ENCODE measurements at places on chromosomes 6 and 20.

- H3K27me3 ChIP-seq: no peaks in the 10 kb centered on the region
- no peaks in the 10 kb centered on the region for H3K4me1 ChIP-seq
- DNase-seq: no peak
- no peak overlapping the region for H3K27ac ChIP-seq
Measured at GRCh38 chr6:492816-493414, 101.4 kb downstream of the IRF4 start.

DNA sequence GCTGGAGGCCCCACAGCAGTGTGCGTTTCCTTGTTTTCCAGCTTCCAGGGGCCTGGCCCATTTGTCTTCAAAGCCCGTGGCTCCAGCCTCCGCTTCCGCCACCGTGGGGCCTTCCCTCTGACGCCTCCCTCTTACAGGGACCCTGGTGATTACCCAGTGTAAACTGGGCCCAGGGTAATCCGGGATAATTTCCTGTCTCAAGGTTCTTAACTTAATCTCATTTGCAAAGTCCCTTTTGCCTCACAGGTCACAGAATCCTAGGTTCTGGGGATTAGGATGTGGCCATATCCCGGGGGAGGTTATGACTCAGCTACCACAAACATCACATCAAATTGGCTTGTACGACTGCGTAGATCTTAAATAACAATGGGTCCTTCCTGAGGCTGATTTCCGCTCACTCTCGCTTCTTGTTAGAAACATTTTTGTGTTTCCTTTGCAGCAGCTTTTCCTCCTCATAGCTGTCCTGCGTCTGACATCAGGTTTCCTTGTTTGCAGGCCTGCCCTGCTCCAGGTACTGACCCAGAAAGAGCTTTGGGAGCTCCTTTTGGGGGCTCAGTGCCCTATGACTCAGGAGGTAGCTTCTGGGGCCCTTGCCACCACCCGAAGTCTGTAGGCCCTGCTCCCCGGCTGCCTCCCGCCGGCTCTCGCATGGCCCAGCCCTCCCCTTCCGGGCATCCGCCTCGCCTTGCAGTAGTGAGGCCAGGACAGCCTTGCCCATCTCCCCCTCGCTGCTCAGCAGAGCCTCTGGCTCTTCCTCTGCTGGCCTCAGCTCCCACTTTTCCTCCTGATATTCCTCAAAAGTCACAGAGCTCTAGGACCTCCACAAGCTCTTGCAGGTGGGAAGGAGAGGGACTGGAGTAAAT is 100.5 kb downstream of the ERMARD start:
- H3K27ac ChIP-seq: no peak overlapping the region
- no peaks in the 10 kb centered on the region for H3K4me1 ChIP-seq
- H3K27me3 ChIP-seq: no peaks in the 10 kb centered on the region
- H3K36me3 ChIP-seq: no peaks in the 10 kb centered on the region
- H3K4me3 ChIP-seq: no peak overlapping the region

GRCh38 chr20:609371-609964 is 641 bp downstream of the TCF15 start:
- DNase-seq: no peak
- H3K36me3 ChIP-seq: no peaks in the 10 kb centered on the region
- no peak overlapping the region for H3K27ac ChIP-seq
- H3K4me1 ChIP-seq: no peaks in the 10 kb centered on the region

GRCh38 chr6:41732591-41733359 is 2.6 kb downstream of the TFEB start:
- H3K36me3 ChIP-seq: no peaks in the 10 kb centered on the region
- H3K27me3 ChIP-seq: no peaks in the 10 kb centered on the region
- H3K27ac ChIP-seq: peak overlapping the region; percentile 77
- no peak for DNase-seq
- H3K4me1 ChIP-seq: peaks cover 14% of the 10 kb centered on the region

GRCh38 chr20:48788486-48789072 is 39.2 kb downstream of the PREX1 start:
- H3K4me1 ChIP-seq: peaks cover 10% of the 10 kb centered on the region
- H3K4me3 ChIP-seq: no peak overlapping the region
- no peaks in the 10 kb centered on the region for H3K36me3 ChIP-seq
- DNase-seq: no peak
- no peak overlapping the region for H3K27ac ChIP-seq
- no peaks in the 10 kb centered on the region for H3K27me3 ChIP-seq

DNA sequence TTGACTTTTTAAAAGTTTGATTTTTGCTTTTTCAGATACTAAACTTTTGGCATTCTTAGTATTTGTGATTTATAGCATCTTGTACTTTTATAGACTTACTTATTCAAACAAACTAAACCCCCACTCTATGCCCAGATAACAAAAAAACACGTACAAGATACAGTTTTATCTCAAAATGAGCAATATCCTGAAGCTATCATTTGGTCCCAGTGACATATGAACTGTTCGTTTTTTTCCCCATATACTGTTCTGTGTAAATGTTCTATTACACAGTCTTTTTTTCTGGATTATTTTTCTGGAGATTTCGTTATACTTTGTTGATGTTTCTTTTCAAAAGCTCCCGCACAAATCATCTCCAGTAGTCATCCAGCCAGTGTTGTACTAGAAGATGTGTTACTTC is 27.3 kb upstream of the SERINC3 start:
- no peak for DNase-seq
- no peaks in the 10 kb centered on the region for H3K27me3 ChIP-seq
- no peak overlapping the region for H3K4me3 ChIP-seq
- H3K4me1 ChIP-seq: peaks cover 42% of the 10 kb centered on the region
- H3K36me3 ChIP-seq: no peaks in the 10 kb centered on the region

DNA sequence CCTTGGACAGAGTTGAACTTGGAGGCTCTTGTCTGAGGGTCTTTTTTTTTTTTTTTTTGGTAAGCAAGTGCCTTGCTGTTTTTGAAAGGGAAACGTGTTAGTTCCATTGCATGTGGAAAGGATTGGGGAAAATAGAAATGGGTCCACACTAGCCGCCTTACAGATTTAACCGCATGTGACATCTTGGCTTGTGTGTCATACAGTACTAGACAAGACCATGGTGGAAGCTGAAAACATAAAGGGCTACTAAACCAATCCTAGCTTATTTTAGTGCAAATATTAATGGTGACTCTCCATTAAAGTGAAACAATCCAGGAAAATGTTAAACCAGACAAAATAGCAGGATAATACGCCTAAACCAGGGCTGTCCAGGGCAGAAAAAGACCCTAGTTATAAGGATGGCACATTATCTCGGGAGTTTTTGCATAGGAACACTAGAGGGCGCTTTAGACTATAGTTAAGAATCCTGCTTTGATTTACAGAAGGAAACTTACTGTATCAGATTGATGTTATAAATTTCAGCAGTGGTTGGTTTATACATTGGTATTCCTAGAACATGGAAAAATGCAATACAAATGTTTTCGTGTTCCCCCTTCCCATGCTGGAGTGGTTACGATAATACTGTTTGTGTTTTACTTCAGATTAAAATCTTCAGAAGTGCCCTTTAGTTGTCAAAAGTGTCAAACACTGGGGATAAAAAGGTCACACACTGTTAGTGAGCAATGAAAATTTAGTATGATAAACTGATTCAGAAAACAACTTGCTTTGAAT is 59.8 kb upstream of the DEK start:
- H3K4me3 ChIP-seq: no peak overlapping the region
- DNase-seq: no peak
- no peaks in the 10 kb centered on the region for H3K27me3 ChIP-seq
- no peak overlapping the region for H3K27ac ChIP-seq
- H3K4me1 ChIP-seq: no peaks in the 10 kb centered on the region

- H3K4me3 ChIP-seq: no peak overlapping the region
- DNase-seq: no peak
- peaks cover 9% of the 10 kb centered on the region for H3K36me3 ChIP-seq
Measured at GRCh38 chr6:100763617-100764241, 117.4 kb downstream of the ASCC3 start.

GRCh38 chr6:106126482-106126881 is 40.3 kb downstream of the PRDM1 start:
- peaks cover 9% of the 10 kb centered on the region for H3K4me1 ChIP-seq
- DNase-seq: no peak
- no peak overlapping the region for H3K27ac ChIP-seq
- H3K4me3 ChIP-seq: no peak overlapping the region

GRCh38 chr20:39745380-39745779 is 783.2 kb downstream of the DHX35 start:
- H3K27ac ChIP-seq: no peak overlapping the region
- H3K4me3 ChIP-seq: no peak overlapping the region
- H3K4me1 ChIP-seq: no peaks in the 10 kb centered on the region
- no peaks in the 10 kb centered on the region for H3K27me3 ChIP-seq
- H3K36me3 ChIP-seq: no peaks in the 10 kb centered on the region

GRCh38 chr6:127791779-127792528 is 108.9 kb downstream of the THEMIS start:
- peaks cover 8% of the 10 kb centered on the region for H3K27me3 ChIP-seq
- no peaks in the 10 kb centered on the region for H3K36me3 ChIP-seq
- no peak overlapping the region for H3K4me3 ChIP-seq
- H3K27ac ChIP-seq: no peak overlapping the region
- no peaks in the 10 kb centered on the region for H3K4me1 ChIP-seq
- DNase-seq: no peak

GRCh38 chr6:105001906-105002305 is 45.0 kb downstream of the LIN28B start:
- no peak overlapping the region for H3K27ac ChIP-seq
- no peak overlapping the region for H3K4me3 ChIP-seq
- DNase-seq: no peak
- no peaks in the 10 kb centered on the region for H3K36me3 ChIP-seq
- H3K27me3 ChIP-seq: no peaks in the 10 kb centered on the region

GRCh38 chr20:46695892-46696291 is 6.6 kb upstream of the TP53RK start:
- no peak overlapping the region for H3K27ac ChIP-seq
- H3K36me3 ChIP-seq: no peaks in the 10 kb centered on the region
- H3K4me3 ChIP-seq: no peak overlapping the region
- DNase-seq: no peak

- DNase-seq: no peak
- H3K4me1 ChIP-seq: no peaks in the 10 kb centered on the region
- H3K27me3 ChIP-seq: peaks cover 6% of the 10 kb centered on the region
- no peaks in the 10 kb centered on the region for H3K36me3 ChIP-seq
- H3K4me3 ChIP-seq: no peak overlapping the region
Measured at GRCh38 chr6:98967616-98968015, 19.9 kb upstream of the FBXL4 start.

- no peak for DNase-seq
- no peak overlapping the region for H3K4me3 ChIP-seq
- no peak overlapping the region for H3K27ac ChIP-seq
- H3K27me3 ChIP-seq: no peaks in the 10 kb centered on the region
- H3K36me3 ChIP-seq: no peaks in the 10 kb centered on the region
Measured at GRCh38 chr6:69487688-69488087, 309.1 kb downstream of the LMBRD1 start.

- no peak for DNase-seq
- no peak overlapping the region for H3K27ac ChIP-seq
- no peaks in the 10 kb centered on the region for H3K27me3 ChIP-seq
- no peak overlapping the region for H3K4me3 ChIP-seq
- no peaks in the 10 kb centered on the region for H3K36me3 ChIP-seq
- H3K4me1 ChIP-seq: peaks cover 11% of the 10 kb centered on the region
Measured at GRCh38 chr6:108785653-108786052, 62.6 kb upstream of the ARMC2 start.

GRCh38 chr6:75126518-75126917 is 79.3 kb downstream of the COL12A1 start:
- no peaks in the 10 kb centered on the region for H3K4me1 ChIP-seq
- no peak for DNase-seq
- no peaks in the 10 kb centered on the region for H3K36me3 ChIP-seq

DNA sequence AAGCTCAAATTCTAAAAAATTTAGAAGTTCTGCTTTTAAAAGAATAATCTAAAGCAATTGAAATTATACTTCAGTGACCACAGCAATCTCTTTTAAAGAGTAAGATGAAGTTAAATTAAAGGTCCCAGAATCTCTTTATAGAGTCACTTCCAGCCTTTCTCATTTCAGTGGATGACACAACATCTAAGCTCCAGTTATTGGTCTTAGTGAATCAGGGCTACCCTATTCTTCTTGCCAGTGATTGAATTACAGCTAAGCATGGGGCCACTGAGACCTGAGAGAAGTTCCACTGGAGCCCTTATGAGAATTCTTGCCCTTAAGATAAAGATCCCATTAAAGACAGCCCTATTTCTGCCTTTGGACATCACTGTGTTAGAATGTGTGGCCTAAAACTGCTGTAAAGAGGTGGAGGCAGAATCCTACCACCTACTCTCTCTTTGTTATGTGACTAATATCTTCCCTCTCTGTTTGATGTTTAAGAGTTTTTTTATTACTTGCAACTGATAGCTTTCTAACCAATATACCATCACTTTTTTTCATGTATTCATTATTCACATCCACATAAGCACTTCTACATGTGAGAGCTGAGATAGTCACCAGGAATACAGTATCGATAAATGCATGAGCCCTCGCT is 128.6 kb downstream of the UNC5CL start:
- DNase-seq: no peak
- peaks cover 39% of the 10 kb centered on the region for H3K4me1 ChIP-seq
- H3K27me3 ChIP-seq: no peaks in the 10 kb centered on the region
- no peak overlapping the region for H3K4me3 ChIP-seq

DNA sequence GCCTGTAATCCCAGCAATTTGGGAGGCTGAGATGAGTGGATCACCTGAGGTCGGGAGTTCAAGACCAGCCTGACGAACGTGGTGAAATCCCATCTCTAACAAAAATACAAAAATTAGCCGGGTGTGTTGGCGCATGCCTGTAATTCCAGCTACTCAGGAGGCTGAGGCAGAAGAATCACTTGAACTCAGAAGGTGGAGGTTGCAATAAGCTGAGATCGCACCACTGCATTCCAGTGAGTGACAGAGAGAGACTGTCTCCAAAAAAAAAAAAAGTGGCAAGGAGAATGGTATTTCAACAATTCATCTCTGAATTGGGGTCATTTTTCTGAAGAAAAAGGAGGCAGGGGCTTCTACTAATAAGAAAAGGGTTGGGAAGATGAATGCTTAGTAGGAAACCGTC is 111.5 kb upstream of the NHSL1 start:
- no peaks in the 10 kb centered on the region for H3K36me3 ChIP-seq
- no peak for DNase-seq
- H3K4me3 ChIP-seq: no peak overlapping the region
- H3K4me1 ChIP-seq: no peaks in the 10 kb centered on the region
- no peaks in the 10 kb centered on the region for H3K27me3 ChIP-seq
- H3K27ac ChIP-seq: no peak overlapping the region

GRCh38 chr20:18802012-18802634 is 11.5 kb upstream of the SCP2D1 start:
- H3K4me1 ChIP-seq: no peaks in the 10 kb centered on the region
- DNase-seq: no peak

DNA sequence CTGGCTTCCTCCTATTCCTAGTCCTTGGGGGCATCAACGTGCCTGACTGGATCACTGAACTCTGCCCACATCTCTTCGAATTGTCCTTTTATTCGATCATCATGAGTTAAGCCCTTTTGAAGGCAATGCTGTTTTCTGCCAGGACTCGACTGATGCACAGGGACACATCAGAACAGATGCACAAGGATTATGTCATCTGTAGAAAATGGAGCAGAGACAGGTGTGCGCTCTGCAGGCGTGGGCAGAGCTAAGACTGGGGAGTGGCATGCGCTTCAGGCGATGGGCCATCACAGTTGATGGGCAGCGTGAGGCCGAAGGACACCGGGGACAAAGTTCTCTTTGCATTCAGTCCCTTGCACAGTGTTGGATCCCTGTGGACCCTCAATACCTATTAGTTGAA is 13.1 kb downstream of the GABRR1 start:
- no peak for DNase-seq
- H3K27me3 ChIP-seq: no peaks in the 10 kb centered on the region
- H3K27ac ChIP-seq: no peak overlapping the region
